Natural killer cell treated with Interleukin-12 subunit alpha and Interleukin-12 subunit beta and Interleukin-15 and Interleukin-18, amount 100 ng/mL, for 72 hours (primary cell): ENCODE measurements at places on chromosomes 3 and 15. TPM values are rescaled to one million over a fixed set of nuclear protein-coding genes. Genes with fewer than 3 reads are reported as not detected.

The TGM4 gene
- not detected for total RNA-seq

GRCh38 chr3:49013738-49014660, 4.4 kb downstream of the DALRD3 start:
- no peak overlapping the region for H3K27ac ChIP-seq
- H3K4me1 ChIP-seq: peaks cover 22% of the 10 kb centered on the region
- no peaks in the 10 kb centered on the region for H3K27me3 ChIP-seq
- H3K36me3 ChIP-seq: no peaks in the 10 kb centered on the region

GRCh38 chr15:56953790-56954189, 35.3 kb downstream of the TCF12 start:
- DNase-seq: no peak
- no peak overlapping the region for H3K4me3 ChIP-seq
- H3K27ac ChIP-seq: no peak overlapping the region

- no peaks in the 10 kb centered on the region for H3K27me3 ChIP-seq
- H3K4me3 ChIP-seq: no peak overlapping the region
- H3K4me1 ChIP-seq: peaks cover 54% of the 10 kb centered on the region
Observed at GRCh38 chr3:177133860-177134815, 63.1 kb downstream of the TBL1XR1 start.

GRCh38 chr3:143070977-143071551, 48.5 kb upstream of the CHST2 start:
- peaks cover 2% of the 10 kb centered on the region for H3K4me1 ChIP-seq
- H3K27me3 ChIP-seq: no peaks in the 10 kb centered on the region
- no peak overlapping the region for H3K27ac ChIP-seq

DNA sequence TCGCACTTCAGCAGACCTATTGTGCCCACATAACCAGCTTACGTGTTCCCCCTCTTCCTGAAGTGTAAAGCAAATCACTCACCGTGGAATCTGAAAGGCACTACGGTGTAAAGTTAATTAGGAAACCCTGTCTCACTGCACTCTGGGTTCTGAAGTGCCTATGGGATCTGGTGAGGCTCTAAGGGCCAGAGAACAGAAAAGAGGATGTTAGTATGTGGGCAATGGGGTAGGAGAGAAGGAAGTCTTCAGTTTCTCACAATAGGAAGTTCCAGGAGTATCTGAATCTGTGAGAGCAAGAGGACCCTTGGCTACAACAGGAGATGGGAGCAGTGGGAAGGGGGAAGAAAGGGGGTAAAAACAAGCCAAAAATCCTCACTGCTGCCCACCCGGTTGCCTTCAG, 71.4 kb downstream of the ITGB5 start:
- DNase-seq: no peak
- peaks cover 17% of the 10 kb centered on the region for H3K4me1 ChIP-seq
- no peak overlapping the region for H3K27ac ChIP-seq
- H3K27me3 ChIP-seq: peaks cover 11% of the 10 kb centered on the region

DNA sequence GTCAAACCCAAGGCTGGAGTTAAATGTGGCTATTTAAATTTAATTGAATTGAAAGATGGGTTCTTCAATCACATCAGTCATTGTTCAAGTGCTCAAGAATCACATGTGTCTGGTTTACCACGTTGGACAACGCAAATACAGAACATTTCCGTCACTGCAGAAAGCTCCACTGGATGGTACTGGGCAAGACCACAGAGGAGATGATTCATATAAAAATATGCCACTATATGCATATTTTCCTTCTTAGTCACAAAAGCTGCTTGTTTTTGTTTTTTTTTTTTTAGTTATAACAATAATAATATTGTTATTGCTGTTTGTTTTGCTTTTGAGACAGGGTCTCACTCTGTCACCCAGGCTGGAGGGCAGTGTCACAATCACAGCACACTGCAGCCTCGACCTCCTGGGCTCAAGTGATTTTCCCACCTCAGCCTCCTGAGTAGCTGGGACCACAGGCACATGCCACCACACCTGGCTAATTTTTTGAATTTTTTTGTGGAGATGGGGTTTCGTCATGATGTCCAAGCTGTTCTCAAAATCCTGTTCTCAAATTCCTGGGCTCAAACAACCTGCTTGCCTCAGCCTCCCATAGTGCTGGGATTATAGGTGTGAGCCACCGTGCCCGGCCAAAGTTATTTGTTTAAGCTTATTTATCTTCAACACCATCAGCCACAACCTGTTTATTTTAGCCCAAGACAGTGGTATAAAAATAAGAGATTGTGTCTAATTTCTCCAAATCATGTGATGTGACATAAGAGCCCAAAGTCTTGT, 19.4 kb downstream of the RTP3 start:
- DNase-seq: no peak
- H3K27ac ChIP-seq: no peak overlapping the region
- H3K4me3 ChIP-seq: no peak overlapping the region
